ENCODE measurements at places on chromosomes 3 and 15.

- no peak for DNase-seq
These were observed 190.7 kb upstream of the SGO1 start for GRCh38 chr3:20376665-20377217.

DNA sequence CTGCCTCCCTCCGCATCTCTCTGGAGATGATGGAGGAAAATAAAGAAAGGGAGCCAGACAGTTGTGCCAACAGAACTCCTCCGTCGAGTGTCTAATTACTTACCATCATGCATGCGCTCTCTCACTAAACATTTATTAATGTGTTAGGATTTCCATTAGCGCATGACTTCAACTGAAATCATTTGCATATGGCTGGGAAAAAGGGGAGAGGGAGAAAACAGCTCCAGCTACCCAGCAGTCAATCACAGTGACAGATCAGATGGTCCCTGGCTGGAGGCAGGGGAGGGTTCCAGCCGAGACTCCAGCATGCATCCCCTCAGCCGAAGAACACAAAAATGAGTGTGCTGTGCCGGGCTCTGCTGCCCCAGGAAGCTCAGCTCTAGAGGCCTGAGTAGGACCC, 6.8 kb upstream of the RHO start:
- no peak for DNase-seq

DNA sequence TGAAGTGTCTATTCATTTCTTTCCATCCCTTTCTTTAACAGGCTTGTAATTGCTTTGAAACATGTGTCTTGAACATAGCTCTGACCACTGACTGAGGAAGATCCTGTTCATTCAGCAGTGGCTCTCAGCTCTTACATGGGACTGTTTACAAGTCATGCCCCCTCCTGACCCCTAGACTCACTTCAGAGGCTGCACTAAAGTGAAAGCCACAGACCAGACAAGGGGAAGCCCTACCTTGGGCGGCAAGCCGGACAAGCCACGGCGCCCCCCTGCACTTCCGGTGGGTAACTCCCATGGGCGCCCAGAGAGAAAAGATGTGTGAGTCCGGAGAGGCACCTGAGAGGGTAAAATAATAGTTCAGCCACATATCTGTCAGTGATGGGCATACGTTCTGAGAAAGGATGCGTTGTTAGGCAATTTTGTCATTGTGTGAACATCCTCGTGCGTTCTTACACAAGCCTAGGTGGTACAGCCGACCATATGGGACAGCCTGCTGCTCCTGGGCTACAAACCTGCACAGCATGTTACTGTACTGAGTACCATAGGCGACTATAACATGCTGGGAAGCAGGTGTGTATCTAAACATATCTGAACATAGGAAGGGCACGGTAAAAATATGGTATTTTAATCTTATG, 116.2 kb downstream of the CHSY1 start:
- no peak for DNase-seq

DNA sequence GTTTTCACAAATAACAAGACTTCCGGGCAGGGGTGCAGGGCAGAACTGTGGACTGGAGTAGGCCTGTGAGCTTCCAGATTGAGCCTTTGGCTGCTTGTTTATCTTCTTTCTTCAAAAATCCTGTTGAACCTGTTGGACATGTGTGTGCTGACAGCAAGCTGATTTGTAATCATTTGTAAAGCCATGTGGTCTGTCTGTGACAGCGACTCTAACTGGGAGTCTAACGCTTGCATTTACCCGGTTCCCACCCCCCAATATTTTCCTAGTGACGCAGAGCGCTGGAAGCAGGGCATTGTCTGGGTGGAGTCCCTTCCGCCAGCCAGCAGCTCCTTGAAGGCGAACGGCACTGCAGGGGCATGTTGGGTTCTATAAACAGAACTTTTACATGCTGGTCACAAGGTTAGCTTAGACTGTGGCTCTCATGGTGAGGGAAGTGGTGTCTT, 85.7 kb upstream of the MYZAP start:
- peak; percentile 72 for DNase-seq

DNA sequence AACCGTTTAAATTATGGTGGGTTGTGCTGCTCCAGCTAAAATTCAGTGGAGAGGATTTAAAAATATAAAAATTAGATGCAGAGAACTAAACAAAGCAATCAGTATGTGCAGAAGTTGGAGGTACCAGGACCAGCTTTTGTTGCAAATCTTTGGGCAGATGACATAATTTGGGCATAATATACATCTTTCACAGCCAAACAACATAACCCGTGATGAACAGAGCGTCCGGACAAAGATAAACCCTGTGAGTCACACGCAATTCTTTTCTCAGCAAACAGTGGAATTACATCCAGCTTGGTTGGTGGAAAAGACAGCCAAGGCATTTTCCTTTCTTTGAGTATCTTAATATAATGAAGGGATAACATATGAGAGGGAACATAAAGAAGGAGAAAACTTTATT, 419.4 kb upstream of the ADAMTS9 start:
- peak; percentile 43 for DNase-seq

DNA sequence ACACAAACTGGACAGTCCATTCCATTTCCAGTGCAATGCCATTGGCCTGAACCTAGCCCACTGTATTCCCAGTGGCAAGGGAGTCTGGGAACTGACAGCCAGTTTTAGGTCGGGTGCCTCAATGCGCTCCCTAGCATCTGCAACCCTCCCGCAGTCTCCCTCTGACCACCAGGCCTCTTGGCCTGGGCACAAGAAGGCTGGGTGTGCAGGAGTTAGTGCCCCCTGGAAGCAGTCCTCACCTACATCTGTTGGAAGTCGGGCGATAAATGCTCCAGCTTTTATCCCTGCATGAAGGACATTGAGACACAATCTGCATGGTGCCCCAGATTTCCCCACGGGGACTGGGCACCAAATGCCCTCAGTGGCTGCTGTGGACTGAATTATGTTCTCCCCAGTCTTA, 12.7 kb downstream of the C3orf22 start:
- DNase-seq = no peak

DNA sequence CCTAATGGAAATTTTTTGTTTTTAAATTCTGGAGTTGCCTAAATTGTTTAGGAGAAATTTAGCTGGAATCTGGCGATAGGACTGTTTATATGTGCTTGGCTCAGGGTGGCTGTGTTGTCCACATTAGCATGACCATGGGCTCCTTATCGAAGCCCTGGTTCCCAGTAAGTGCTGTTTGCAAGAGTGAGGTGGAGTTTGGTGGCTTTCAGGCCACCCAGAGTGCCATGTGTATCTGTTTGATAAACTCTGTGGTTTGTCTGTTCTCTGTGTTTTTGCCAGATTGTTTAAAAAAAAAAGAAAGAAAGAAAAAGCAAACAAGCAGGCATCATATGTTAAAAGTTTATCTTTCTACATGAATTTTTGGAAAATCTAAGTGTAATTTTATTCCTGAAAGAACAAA, 51.5 kb downstream of the PLCL2 start:
- DNase-seq = no peak

- no peak for DNase-seq
These were observed 623.0 kb downstream of the OTOL1 start for GRCh38 chr3:162119651-162120050.

GRCh38 chr3:71708476-71709105, 16.6 kb downstream of the EIF4E3 start:
- no peak for DNase-seq

- DNase-seq = peak; percentile 23
These were observed at the start of gene TMEM212 for GRCh38 chr3:171842864-171843518. Gene TMEM212 (plus strand): TSS chr3:171843349. CDS start chr3:171843384, 35 bp downstream.

Measured in AG08395 (cell line).